ENCODE measurements at places on chromosomes 2 and 18.
A peak's percentile ranks its signal among the peaks of the same experiment; 100 is the strongest.

- no peak for DNase-seq
These were observed 19.6 kb downstream of the LDAH start for GRCh38 chr2:20803226-20803682.

GRCh38 chr2:107027205-107027604 is 141.2 kb upstream of the ST6GAL2 start:
- DNase-seq: no peak

- no peak for DNase-seq
These were observed 9.6 kb downstream of the PPP1R1C start for GRCh38 chr2:181995289-181995688.

- no peak for DNase-seq
These were observed 417.5 kb downstream of the ZEB2 start for GRCh38 chr2:144102386-144102785.

- peak; percentile 36 for DNase-seq
These were observed 52.2 kb downstream of the C1QL2 start for GRCh38 chr2:119106301-119106897.

GRCh38 chr2:218856167-218856895 is 3.3 kb upstream of the WNT6 start:
- no peak for DNase-seq

- DNase-seq: no peak
These were observed 11.8 kb upstream of the FN1 start for GRCh38 chr2:215447673-215448081.

- no peak for DNase-seq
These were observed 139.8 kb downstream of the GPD2 start for GRCh38 chr2:156576005-156576404.

- DNase-seq: no peak
These were observed 748.2 kb upstream of the ID2 start for GRCh38 chr2:7933672-7934071.

DNA sequence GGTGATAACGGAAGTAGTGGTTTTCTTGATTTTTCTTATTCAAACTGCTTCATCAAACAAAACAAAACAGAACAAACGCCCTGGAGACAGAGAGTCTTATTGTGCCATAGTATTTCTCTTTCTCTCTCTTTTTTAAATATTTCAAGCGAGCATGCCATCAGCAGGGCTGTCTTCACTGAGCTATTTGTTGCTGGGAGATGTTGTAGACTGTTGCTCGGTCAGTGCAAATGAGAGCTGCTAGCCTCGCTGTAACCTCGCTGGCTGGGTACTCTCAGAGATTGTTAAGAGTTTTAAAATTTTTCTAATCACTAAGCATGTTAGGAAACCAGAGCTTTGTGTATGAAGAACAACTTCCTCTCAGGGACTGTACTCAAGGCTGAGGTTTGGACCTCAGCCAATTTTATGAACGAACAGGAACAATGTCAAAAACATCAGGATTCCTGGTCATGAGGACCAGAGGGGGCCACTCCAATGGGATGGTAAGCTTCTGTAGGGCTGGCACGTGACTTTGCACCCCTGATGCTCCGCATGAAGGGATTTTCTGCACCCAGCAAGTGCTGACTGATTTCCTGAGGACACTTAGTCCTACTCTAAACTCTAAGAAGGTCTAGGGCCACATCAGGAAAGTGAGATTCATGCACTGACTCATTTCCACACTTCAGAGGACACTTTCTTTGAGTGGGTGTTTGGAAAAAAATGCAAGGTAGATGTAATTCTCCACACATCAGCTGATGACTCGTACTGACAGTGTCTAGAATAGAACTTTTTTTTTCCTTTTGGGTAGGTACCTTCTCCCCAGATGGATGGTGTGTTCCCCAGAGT is 59.8 kb upstream of the IL1R1 start:
- DNase-seq: no peak

GRCh38 chr2:241820625-241821384 is 11.8 kb downstream of the NEU4 start:
- no peak for DNase-seq

GRCh38 chr2:23617167-23617810 is 232.3 kb downstream of the KLHL29 start:
- DNase-seq: peak; percentile 60

DNA sequence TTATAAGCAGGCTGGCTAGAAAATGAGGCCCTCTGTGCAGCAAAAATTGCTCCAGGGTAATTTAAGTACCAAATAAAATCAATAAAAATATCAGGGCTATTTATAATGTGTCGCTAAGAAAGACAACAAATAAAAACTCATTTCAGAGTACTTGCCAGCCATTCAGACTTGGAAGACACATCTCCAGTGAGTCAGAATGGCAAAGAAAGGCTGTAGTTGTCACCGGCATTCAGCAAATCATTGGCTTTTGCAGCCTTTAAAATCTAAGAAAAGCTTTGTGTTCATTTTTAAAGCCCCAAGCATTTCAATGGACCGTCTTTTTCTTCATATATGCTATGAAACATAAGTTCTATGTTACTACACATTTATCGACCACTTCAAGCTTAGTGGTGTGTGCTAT is 141.1 kb upstream of the HNMT start:
- no peak for DNase-seq

- no peak for DNase-seq
These were observed 32.9 kb downstream of the APOB start for GRCh38 chr2:21010813-21011439.

DNA sequence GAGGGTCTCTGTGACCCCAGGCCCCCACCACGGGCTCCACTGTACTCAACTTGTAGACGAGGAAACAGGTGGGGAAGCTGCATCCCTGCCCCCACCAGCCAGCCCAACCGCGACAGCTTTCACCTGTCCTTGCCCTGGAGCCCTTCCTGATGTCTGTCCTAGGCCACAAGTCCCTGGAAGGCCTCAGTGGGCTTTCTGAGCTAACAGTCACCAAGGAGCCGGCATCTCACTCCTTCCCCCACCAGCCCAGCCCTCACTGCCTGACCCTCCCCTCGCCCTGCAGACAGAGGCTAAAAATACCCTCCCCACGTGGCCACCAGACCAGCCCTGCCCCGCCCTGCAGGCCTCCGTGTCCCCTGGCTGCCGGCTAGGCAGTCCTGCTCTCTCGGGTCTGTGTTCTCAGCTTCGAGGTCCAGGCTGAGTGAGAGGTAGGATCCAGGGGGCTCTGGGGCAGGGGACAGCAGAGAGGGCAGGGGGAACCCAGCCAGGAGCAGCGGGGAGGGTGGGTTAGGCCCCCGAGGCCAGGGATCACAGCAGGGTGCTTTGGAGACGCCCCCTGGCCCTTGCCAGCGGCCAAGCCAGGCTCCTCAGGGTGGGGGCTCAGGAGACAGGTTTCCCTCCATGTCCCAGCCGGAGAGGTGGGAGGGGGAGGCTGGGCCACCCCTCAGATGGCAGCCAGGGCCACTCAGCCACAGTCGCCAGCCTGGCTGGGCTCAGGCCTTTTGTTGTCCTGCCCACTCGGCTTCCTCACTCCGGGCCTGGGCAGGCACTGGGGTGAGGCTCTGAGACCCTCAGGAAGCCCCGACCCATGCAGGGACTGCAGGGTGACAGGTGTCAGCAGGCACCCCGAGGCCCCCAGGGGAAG is at the start of gene KLHL30:
Gene KLHL30 (plus strand): TSS at position 338 of the 865 bp plus-strand sequence. CDS start 2,087 bp downstream, outside the sequence.
- DNase-seq: no peak

GRCh38 chr2:165067643-165068486 is 112.5 kb upstream of the SLC38A11 start:
- DNase-seq: peak; percentile 36

GRCh38 chr2:143431316-143431715 is 302.1 kb downstream of the ARHGAP15 start:
- DNase-seq: no peak

- no peak for DNase-seq
These were observed 226.3 kb downstream of the NBAS start for GRCh38 chr2:15334644-15335326.

GRCh38 chr2:219440388-219441256 is 6.0 kb downstream of the SPEG start:
- DNase-seq: no peak

- no peak for DNase-seq
These were observed 100.7 kb downstream of the RAPGEF4 start for GRCh38 chr2:172836347-172836821.

DNA sequence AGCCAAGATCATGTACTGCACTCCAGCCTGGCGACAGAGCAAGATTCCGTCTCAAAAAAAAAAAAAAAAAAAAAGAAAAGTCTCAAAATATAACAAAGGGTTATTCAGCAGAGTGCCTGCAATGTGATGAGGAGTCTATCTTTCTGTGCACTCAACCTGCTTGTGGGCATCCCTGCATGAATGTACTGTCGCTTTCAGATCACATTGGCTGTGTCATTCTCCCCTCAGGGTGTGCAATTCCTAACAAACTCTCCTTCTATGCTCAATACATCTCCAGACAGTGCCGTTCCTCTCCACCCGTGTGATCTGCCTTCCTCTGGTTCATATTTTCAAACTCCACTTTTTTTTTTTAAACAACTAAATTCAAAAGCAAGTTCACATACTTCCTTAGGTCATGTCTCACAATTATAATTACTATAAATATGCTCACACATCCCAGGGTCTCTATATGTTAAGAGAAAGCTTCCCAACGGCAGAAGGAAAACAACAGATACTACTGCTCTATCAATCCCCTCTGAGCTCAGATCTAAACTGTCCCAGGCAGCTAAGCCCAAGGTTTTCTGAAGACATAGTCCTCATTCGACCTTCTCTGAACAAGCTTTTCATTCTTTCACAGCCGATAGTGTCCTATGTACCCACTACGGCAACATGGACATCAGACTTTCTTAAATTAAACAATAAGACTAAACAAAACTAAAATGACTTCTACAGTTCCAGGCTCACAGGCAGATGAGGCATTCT is 35.2 kb downstream of the PTMA start:
- DNase-seq: no peak

- no peak for DNase-seq
These were observed 93.6 kb upstream of the TWIST2 start for GRCh38 chr2:238754259-238754658.

GRCh38 chr2:174486563-174487107 is at the start of gene GPR155:
Gene GPR155, minus strand, starts transcription at chr2:174487029. Its CDS starts 5,073 bp downstream, at chr2:174481956.
- DNase-seq: peak; percentile 55

- DNase-seq: no peak
These were observed 152.3 kb downstream of the PAX3 start for GRCh38 chr2:222146488-222146887.

DNA sequence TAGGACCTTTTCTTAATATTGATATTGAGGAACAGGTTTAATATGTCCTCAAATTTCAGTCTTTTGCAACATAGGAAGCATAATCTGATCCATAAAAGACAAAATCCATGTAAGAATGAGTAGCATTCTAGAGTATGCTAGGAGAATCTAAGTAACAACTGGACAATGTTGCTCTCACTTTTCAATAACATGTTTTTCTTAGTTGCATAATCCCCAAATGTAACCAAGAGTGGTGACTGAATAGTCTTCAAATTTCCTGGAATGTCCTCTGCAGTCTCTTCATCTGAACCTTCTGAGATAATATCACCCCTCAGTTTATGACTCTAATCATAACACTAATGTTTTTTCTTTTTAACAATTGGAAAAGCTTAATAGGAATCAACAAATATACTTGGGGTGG is 110.0 kb upstream of the ZEB2 start:
- DNase-seq: no peak

GRCh38 chr2:18976168-18976961 is 382.1 kb downstream of the OSR1 start:
- no peak for DNase-seq

- peak; percentile 84 for DNase-seq
These were observed 37.3 kb upstream of the TMEM177 start for GRCh38 chr2:119641562-119642258.

DNA sequence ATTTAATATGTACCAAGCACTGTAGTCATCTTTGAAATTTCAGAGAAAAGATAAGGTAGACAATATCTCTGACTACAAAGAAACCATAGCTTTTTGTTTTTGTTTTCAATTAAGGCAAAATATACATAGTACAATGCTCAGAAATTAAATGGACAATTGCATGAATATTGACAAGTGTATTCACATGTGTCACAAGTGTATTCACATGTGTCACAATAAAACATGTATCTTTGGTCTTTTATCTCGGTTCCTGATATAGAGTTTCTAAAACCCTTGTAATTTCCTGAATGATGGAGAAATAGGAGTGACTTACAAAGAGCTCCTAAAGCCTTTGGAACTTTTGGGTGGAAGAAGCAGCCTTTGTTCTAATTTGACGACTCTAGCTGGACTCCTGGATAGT is 756.4 kb downstream of the EPHA4 start:
- no peak for DNase-seq

DNA sequence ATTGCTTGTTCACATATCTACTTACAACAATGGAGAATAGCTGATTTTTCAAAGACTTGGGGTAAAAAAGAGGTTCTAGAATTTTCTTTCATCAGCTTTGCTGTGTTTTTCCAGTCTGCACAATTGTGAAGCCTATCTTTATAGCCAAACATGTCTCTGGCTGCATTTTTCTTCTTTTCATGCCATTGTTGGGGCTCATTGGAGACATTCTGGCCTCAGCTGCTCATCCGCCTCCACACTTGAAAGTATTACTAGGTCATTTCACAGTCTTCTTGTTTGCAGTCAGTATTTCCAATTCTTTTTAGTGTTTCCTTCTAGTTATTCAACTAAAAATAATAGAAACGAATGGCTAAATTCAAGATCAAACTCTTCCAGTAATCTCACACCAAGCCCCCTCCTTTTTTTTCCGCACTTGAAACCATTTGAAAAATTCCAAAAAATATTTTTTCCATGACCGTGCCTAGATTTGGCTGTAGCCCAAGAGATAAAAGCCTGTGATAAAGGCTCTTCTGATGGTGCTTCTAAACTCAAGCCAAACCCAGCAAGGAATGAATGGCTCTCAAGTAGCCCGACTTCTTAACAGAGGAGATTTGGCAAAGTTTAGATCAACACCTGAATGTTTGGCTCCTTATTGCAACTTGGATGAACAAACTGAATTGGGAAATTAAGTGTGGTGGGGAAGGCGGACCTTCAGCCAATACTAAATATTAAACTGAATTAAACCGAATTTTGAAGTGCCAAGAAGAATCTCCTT is 103.4 kb downstream of the NRP2 start:
- no peak for DNase-seq

DNA sequence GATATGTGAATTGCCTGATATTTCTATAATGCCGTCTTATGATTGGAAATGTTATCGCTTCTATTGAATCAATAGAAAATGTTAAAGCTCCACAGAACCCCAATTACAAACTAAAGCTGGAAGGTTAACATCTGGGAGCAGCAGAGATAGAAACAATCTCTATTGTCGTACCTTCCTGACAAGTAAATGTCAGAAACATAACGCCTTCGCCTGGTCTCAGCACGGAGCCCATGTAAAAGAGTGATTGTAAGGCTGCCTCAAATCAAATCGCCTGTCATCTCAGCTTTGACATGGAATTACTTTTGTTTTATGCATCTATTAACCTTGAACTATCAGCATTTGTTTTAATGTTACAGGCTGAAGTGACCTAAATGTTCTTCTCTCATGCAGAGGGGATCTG is 885.9 kb upstream of the PIK3C3 start:
- no peak for DNase-seq

DNA sequence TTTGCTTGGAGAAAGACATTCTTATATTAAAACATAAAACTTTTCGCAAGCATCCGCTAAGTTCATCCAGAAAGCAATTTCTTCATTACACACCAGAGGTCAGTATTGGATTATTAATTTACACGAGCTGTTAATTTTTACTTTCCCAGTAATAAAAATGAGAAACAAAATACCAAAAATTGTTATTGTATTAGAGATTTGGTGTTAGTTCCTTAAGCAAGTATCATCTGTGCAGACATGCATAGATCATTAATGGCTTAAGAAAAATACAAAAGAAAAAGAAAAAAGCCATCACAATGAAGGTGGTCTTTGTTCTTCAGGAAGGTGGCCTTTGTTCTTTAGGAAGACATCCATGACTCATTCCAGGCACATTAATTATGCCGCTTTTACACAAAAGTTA is 53.6 kb upstream of the HNMT start:
- no peak for DNase-seq

Data from renal cortex interstitium (tissue), 15 donors.